LHCN-M2 (cell line): ENCODE measurements at places on chromosomes 1 and 21. TPM values are rescaled to one million over a fixed set of nuclear protein-coding genes. Genes with fewer than 3 reads are reported as not detected.

DNA sequence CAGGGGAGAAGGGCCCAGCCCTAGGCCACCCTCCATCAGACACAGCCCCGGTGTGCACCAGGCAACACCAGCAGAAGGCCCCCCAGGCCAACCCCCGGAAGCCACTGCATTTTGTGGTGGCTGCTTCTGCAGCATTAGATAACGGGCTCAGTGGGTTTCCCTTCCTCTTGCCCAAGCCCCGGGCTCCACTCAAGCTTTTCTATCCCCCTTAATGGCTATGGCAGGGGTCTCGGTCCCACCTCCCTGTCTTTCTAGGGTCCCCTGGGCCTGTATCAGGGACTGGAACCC is 18.9 kb downstream of the C1orf174 start:
- DNase-seq: no peak

The CDCP2 gene
- total RNA-seq: not detected in 2 replicates

DNA sequence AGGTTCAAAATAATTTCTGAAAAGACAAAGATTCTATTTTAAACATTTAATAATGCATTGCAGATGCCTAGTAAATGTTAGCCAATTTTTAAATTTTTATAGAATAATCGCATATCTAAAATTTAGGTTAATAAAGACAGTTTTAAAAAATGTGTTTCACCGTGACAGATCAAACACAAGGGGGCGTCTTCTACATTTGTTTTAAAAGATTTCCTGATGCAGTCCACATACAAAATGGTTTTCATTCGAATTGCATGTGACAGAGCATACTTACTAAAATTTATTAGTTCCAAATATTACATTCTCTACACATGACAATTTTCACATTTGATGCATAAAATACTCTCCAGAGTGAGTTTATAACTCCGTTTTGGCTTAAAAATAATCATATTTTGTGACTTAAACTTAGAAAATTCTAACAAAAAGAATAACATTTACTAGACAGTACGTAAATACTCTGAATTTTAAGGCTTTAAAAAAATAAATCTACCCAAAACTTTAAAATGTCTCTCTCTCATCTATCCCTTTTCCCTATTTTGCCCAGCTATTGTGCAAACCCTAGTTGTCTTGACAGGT is 75.5 kb downstream of the ADAMTS1 start:
- peak; percentile 51 for DNase-seq

- no peak for DNase-seq
Observed at GRCh38 chr1:114926607-114927006, 71.9 kb downstream of the SYCP1 start.

GRCh38 chr1:14759042-14759818 is 160.7 kb downstream of the KAZN start:
- DNase-seq: no peak

DNA sequence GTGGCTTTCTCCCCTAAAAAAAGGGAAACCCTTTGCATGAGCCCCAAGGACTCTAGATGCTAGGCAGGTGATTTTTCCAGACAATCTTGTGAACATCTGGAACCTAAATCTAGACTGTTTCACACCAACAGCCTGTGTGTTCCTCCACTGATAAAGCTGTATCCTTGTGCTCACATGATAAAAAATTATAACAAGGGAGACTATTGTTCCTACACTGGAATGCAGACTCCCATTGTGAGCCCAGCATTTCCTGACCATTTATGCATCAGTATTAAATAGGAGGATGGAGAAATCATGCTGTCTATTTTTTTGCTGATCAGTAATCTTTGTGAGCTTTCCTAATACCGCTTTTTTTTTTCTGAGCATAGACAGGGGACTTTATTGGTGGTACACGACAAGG is 52.5 kb downstream of the ZNF697 start:
- DNase-seq: no peak

The KRTAP11-1 gene
- total RNA-seq: not detected in 2 replicates

The PPIAL4G gene
- not detected in 2 replicates for total RNA-seq

The CLDN14 gene
- not detected in 2 replicates for total RNA-seq

GRCh38 chr21:35201799-35202198 is 152.7 kb upstream of the RUNX1 start:
- no peak for DNase-seq

GRCh38 chr1:201676197-201676596 is 137.3 kb downstream of the NAV1 start:
- peak; percentile 56 for DNase-seq

GRCh38 chr1:55632058-55632457 is 416.9 kb upstream of the USP24 start:
- DNase-seq: peak; percentile 83

DNA sequence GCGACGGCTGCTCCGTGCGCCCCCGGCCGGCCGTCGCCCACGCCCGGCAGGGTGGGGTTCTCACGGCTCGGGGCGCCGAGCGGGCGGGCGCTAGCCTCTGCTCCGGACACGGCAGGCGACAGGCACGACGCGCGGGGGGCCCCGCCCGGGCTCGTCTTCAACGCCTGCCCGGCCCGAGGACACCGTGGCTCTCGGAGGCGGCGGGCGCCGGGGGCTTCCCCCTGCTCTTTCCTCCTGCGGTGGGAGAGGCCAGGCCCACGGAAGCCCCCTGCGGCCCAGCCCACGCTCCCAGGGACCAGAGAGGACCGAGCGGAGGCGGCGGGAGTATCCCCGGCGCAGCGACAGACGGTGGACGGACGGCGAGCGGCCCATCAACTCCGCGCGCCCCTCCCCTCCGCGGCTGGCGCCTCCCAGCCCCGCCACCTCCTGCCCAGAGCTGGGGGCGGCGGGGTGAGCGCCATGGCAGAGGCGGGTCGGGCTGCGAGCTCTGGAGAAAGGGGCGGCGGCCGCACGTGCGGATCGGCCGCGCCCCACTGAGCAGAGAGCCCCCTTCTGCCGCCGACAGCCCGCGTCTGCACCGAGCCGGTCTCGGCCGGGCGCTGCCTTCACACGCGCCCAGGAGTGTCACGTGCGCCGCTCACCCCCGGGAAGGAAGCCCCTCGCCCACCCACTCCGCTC is at the start of the genes SHE and TDRD10:
Gene SHE, minus strand, starts transcription at position 347 of the 678 bp plus-strand sequence. CDS start 386 bp downstream, outside the sequence.
Gene TDRD10, plus strand, starts transcription at position 154 of the 678 bp plus-strand sequence. CDS start 4,685 bp downstream, outside the sequence.
- DNase-seq: no peak

GRCh38 chr1:180945151-180945550 is 32.5 kb downstream of the KIAA1614 start:
- no peak for DNase-seq

DNA sequence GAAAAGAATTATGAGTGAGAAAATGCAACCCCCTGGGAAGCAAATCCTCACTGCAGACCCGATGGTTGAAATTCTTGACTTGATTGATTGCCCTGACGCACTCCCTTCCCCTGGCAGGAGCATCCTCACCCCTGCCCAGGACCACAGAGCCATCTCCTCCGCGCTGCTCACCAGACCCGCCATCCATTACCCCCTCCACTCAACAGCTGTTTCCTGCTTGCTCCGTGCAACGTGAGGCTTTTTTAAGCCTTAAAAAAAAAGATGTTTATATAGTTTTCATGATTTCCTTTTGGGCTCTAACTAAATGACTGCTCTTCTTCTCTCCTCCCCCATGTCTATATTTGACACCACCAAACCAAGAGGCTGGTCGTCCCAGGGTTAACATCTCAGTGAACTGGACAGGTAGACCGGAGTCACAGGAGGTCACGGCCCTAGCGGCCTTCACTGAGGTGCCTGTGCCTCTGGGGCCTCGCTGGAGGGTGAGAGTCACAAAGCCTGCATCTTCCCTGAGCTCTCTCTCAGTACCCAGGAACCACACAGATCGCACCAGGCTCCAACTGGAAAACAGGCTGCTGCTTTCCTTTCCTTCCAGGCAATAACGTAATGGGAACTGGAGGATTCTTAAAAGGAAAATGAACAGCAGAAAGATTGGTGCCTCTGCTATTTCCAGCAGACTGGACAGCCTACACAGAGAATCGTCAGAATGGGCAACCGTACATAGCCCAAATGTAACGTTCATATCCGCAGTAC is 49.8 kb downstream of the ZBTB18 start:
- DNase-seq: peak; percentile 43

GRCh38 chr1:9384128-9384527 is 91.4 kb downstream of the SPSB1 start:
- no peak for DNase-seq

DNA sequence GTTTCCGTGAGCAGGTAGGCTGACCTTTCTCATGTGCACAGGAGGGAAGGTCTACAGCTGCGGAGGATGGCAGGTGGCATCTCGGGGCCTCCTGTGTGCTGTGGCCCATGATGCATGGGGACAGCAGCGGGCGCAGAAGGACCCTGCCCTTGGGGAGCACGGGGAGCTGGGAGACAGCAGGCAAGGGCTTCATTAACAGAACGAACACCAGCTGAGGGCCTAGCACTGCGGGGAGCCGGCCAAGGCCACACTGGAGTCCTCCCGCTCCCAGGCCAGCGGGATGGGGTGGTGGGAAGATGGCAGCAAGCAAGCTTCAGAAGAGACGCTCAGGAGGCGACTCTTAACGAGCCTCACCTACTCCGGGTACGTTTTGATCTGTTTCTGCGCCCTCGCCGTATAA is 66.6 kb downstream of the SCCPDH start:
- no peak for DNase-seq

GRCh38 chr1:228283476-228284147 is 75.8 kb downstream of the OBSCN start:
- DNase-seq: no peak

- peak; percentile 10 for DNase-seq
Observed at GRCh38 chr1:79711001-79711431, 704.5 kb upstream of the ADGRL4 start.

DNA sequence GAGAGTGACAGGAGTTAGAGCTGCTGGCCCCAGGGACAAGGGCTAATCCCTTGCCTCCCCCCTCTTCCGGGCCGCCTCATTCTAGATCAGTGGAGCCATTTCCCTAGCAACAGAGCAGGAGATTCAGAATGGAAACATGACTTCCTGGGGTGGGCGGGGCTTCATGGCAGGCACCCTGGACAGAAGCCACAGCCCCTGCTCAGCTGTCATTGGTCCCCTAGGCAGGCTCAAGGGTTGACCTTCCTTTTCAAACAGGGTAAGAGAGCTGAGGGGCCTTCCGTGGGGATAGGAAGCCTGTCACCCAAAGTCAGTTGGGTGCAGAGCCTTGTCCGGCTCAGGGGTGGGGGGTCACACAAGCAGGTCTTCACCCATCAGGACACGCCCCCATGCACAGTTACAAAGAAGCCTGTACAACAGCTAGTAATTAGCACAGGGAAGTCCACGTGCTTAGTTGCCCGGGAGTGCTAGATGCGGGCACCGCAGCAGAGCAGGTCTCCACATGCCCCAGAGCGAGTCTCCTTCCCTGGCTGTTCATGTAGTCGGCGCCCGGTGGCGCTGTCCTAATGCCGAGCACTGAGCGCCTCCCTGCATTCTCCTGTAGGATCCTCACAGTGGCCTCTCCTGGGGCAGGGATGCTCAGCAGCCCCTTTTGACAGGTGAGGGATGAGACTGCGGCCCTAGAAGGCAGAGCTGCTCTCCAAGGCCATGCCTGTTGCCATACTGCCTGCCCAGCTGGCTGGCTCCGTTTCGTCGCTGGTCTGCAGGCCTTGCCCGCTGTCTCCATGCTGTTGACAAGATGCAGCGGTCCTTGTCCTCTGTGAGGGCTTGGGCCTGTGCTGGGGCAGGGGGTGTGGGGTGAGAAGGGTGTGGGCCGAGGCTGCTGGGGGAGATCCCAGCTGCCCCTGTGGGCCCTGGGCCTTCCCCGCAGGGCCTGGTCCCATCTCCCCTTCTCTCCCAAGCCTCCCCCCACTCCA is 5.1 kb downstream of the TMEM201 start:
- peak; percentile 81 for DNase-seq

The MYOG gene
- 0.13 and 5.7 TPM in 2 replicates for total RNA-seq

The CACNA1S gene
- 0.17 TPM in 1 of 2 replicates, not detected in the other for total RNA-seq

- no peak for DNase-seq
Observed at GRCh38 chr1:110673805-110674336, 869 bp downstream of the KCNA3 start.

GRCh38 chr1:161298116-161298515 is 11.7 kb downstream of the MPZ start:
- DNase-seq: no peak

DNA sequence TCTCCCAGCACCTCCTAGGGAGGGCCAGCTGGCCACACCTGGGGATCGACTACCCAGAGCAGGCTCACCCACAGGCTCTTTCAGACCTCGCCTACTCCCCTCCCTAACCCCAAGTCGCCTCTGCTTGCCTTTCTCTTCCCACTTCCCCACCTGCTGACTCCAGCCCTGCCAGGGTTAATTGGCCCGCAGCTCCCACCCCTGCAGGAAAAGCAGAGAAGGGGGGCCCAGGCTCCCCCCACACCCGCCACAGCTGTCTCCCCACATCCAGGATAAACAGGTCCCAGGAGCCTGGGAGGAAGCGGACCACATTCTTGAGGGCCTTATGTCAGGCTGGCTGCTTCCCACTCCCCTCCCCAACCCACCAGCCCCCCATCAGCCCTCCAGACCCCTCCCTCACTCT is 45.0 kb downstream of the TAS1R2 start:
- peak; percentile 43 for DNase-seq

- DNase-seq: no peak
Observed at GRCh38 chr21:30924146-30924700, 42.8 kb upstream of the KRTAP11-1 start.

DNA sequence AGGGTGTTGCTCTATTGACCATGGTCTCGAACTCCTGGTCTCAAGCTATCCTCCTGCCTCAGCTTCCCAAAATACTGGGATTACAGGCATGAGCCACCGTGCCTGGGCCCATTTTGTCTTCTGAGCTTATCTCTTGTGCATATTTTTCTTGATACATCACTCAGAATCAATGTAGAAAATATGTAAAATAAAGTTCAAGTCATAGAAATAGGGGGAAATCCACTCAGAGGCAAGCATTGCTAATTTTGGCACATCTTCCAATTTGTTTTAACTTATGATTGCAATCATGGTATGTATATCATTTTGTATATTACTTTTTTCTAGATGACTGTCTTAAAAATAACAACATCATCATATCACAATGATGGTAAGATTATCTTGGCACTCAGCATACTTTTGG is 21.6 kb downstream of the RIT1 start:
- DNase-seq: no peak

- peak; percentile 28 for DNase-seq
Observed at GRCh38 chr1:91804546-91805023, 81.4 kb downstream of the TGFBR3 start.

GRCh38 chr21:21232320-21232719 is 234.1 kb downstream of the NCAM2 start:
- peak; percentile 49 for DNase-seq

- DNase-seq: no peak
Observed at GRCh38 chr1:176775996-176776395, 313.0 kb downstream of the PAPPA2 start.

GRCh38 chr1:210405316-210405715 is 76.6 kb downstream of the HHAT start:
- DNase-seq: no peak

DNA sequence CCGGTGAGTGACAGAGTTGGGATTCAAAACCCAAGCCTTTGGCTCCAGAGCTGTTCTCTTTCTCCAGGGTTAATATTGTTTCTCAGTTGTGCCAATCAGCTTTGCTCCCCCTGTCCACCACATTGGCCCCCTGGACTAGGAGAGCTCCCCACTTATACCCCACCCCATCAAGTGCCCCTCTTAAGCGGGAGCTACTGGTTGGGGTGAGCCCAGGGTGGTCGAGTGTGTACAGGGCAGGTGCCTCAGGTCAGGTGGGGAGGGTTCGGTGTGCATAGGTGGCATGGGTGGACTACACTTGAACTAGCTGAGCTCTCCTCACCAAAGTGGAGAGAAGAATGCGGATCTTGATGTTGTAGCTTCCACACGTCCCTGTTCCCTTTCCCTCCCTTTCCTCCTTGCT is 14.2 kb downstream of the KCNA2 start:
- DNase-seq: no peak

- DNase-seq: no peak
Observed at GRCh38 chr1:2115702-2116341, 65.6 kb downstream of the PRKCZ start.
